ENCODE measurements at places on chromosomes 5 and 9.

DNA sequence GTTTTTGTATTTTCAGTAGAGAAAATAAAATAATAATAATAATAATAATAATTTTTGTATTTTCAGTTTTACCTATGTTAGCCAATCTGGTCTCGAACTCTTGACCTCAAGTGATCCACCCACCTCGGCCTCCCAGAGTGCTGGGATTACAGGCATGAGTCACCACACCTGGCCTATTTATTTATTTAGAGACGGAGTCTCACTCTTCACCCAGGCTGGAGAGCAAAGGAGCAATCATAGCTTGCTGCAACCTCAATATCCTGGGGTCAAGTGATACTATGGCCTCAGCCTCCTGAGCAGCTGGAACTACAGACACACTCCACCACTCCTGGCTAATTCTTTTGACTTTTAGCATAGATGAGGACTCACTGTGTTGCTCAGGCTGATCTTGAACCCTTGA is 167.5 kb downstream of the TLE1 start:
- no peak for DNase-seq

DNA sequence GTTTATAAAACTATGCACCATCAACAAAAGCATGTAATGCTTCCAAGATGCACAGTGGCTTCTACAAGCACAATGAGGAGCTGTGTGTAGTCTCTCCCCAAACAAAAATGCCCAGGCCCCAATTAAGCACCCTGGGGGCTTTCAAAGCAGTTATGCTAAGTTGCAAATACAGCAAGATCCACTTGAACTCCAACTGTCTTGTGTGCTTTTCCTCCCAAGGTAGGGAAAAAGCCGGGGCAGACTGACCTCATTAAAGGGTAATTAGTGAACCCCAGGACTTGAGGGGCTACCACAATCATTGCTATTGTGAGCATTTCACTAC is 13.1 kb downstream of the ZNF608 start:
- no peak for DNase-seq

- DNase-seq, result no peak
These were observed 48.8 kb downstream of the RAPGEF1 start for GRCh38 chr9:131690941-131691573.

GRCh38 chr5:159393854-159394274 is 63.6 kb upstream of the IL12B start:
- DNase-seq, result peak; percentile 35

GRCh38 chr5:116861097-116861496 is 286.5 kb upstream of the SEMA6A start:
- no peak for DNase-seq

DNA sequence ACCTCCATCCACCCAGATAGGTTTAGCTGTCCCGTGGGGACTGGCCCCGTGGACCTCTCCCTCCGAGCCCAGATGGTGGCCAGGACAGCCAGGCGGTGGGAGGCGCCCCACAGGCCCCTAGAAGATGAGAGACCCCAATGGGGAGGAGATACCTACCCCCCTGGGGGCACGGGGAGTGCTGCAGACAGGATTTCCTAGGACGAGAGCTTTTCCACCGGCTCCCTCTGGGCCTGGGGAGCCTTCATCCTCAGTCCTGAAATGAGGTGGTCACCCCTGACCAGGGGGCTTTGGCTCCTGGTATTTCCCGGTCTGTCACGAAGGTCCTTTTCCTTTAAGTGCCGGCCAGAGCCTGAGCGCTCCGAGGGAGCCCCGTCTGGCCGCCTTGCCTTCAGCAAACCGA is 46.8 kb downstream of the MRPL36 start:
- DNase-seq, result no peak

DNA sequence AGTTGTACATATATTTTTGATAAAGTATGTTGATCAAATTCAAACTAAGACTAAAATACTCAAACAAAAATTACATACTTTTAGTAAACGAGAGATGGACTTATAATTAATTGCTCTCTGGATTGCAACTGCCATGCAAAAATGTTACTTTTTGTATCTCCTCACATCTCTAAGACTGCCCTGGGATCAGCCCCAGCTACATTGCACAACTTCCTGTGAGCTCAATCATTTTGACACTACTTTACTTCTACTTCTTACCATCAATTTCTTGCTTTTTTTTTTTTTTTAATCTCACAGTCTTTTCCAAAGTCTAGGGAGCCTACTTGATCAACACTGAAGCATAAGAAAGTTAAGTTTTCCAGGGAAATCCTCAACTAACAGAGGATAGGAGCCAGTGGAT is 506.0 kb upstream of the CDH10 start:
- peak; percentile 2 for DNase-seq

GRCh38 chr5:59071755-59072549 is 489.1 kb downstream of the RAB3C start:
- DNase-seq, result no peak

GRCh38 chr5:18000744-18001143 is 366.5 kb downstream of the TAF11L14 start:
- peak; percentile 88 for DNase-seq

DNA sequence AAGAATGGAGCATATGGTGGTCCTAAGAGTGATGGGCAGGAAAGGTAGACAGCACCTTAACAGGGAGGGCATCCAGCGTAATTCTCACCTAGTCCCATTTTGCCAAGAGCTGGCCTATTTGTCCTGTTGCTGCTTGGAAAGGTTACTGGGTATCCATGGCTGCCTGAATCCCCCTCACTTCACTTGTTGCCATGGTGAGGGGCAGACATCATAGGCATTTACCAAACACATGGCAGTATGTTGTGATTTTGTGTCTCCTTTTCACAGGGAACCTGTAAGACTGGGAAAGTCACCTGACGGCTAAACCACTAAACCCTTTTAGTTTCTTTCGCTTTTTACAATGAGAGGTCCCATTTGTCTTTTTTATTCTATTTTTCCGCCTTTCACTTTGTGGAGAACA is 227.1 kb downstream of the CD180 start:
- no peak for DNase-seq

GRCh38 chr5:114055318-114056184 is 306.3 kb upstream of the KCNN2 start:
- DNase-seq, result no peak

DNA sequence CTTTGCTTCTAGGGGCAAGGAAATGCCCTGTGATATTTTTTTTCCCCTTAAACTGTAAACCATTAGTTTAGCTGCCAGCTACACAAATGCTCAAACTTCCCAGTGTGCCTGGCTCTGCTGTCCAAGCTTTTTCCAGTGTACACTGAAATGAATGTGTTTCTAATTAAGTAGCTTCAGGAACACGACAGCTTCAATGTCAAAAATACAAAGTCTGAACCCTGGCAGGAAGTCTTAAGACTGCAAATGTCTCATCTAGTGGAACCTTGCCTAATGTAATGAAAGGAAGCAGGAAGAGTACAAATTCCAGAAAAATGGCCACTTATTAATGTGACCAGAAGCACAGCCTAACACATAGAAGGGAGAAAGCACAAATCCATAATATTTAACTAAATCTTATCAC is 255.2 kb downstream of the CRB2 start:
- no peak for DNase-seq

DNA sequence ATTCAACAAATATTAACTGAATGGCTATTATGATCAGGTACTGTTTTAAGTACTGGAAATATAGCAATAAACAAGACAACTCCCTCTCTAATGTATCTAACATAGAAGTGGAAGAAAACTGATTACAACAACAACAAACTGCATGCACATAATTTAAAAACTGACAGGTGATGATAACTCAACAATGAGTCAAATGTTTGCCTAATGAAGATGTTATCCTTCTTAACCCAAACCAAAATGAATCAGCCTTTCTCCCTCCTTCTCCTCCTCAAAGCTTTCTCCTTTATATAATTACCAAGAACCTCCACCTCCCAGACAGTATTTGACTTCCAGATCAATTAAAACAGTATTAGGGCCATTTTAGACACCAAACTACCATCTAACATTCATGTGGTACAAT is 49.3 kb downstream of the RICTOR start:
- no peak for DNase-seq

GRCh38 chr5:68435611-68436010 is 220.1 kb downstream of the PIK3R1 start:
- DNase-seq, result peak; percentile 66

- no peak for DNase-seq
These were observed 358.6 kb upstream of the PAPPA start for GRCh38 chr9:115794921-115795475.

- no peak for DNase-seq
These were observed 228.1 kb downstream of the FSTL4 start for GRCh38 chr5:133384120-133384855.

- DNase-seq, result no peak
These were observed 1791.1 kb downstream of the MAT2B start for GRCh38 chr5:165296401-165297130.

DNA sequence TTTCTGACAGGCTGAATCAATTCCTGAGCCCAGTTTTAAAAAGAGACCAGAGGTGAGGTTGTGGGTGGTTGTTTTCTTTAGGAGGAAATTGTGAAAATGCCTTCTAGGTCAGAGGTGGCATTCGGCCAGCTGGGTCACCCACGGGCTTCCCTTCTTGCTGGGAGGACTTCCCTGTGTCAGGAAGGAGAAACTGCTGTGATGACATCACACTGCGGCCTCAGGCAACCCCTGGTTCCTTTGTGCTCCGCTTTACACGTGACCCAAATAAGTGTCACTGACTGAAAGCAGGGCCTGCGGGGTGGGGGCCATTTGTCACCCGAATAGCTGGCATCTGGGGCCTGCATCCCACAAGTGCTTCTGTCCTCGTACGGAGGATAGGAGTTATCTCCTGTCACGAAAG is 39.7 kb downstream of the FABP6 start:
- peak; percentile 46 for DNase-seq
